ENCODE measurements at places on chromosomes 2 and 18. TPM values are rescaled to one million over a fixed set of nuclear protein-coding genes. Genes with fewer than 3 reads are reported as not detected.

DNA sequence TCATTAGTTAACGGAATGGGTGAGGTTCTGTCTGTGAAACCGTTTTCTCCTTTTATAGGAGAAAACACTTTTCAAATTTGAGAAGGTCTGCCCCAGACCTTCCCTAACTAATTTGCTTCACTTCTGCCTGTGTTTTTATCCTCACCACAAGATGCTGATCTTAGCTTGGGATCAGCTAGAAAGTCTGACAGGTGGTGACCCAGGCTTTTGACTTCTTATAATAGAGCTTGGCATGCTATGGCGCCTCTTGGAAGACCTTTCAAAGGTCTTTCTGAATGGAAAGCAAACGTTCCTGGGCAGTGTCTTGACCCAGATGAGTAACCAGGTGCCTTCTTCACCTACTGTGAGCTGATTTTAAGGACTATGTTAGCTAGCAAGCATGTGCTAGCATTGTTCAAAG, 91.4 kb downstream of the LYPD6 start:
- no peaks in the 10 kb centered on the region for H3K36me3 ChIP-seq
- no peak overlapping the region for H3K4me3 ChIP-seq
- DNase-seq = no peak
- H3K27me3 ChIP-seq = no peaks in the 10 kb centered on the region

DNA sequence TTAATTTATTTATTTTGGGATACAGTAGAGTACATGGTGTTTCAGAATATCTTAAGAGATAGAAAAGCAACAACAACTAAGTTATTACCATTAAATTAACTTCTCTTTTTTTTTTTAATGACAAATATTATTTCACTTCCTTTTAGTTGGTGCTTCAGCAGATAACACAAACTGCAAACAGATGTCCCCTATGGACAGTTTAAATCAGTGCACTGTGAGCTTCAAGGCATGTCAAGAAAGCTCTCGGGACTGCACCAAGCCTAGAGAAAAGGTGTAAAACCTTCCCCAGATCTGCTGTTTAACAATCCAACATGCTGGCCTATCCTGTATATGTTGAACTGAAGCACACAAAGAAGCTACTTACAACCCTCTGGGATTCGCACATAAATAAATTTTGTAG, 122.7 kb downstream of the TCF4 start:
- H3K4me3 ChIP-seq = no peak overlapping the region
- peaks cover 3% of the 10 kb centered on the region for H3K36me3 ChIP-seq
- H3K27me3 ChIP-seq = no peaks in the 10 kb centered on the region
- no peak overlapping the region for H3K27ac ChIP-seq
- no peak for DNase-seq

- no peaks in the 10 kb centered on the region for H3K27me3 ChIP-seq
- H3K4me1 ChIP-seq = peaks cover 22% of the 10 kb centered on the region
- H3K4me3 ChIP-seq = no peak overlapping the region
- DNase-seq = no peak
Observed at GRCh38 chr2:65027616-65028244, 28.5 kb upstream of the CEP68 start.

Gene DSC2
- 11.8 TPM for total RNA-seq

DNA sequence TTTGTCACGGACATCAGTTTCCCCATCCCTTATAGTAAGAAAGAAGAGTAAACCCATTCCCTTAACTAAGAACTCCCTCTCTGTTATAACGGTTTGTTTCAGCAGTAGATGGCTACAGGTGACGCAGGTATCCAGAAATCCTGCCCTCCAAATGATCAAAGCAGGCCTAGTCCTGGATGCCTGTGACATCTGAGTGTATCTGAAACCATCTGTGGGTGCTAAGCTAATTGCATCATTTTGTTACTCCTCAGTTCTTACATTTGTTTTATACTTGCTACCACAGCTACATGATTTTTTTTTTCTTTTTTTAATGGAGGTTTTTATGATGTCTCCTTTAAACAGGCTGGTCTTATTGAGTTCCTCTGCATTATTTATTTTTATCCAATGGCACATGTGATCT, 55.1 kb downstream of the AAK1 start:
- no peak overlapping the region for H3K4me3 ChIP-seq
- H3K4me1 ChIP-seq = peaks cover 33% of the 10 kb centered on the region
- H3K36me3 ChIP-seq = no peaks in the 10 kb centered on the region
- H3K27me3 ChIP-seq = no peaks in the 10 kb centered on the region

GRCh38 chr2:3644246-3644525, 13.8 kb upstream of the ALLC start:
- DNase-seq = no peak
- no peaks in the 10 kb centered on the region for H3K36me3 ChIP-seq
- no peak overlapping the region for H3K27ac ChIP-seq

- peaks cover 7% of the 10 kb centered on the region for H3K27me3 ChIP-seq
- H3K4me1 ChIP-seq = no peaks in the 10 kb centered on the region
- DNase-seq = no peak
Observed at GRCh38 chr2:46067501-46068305, 229.5 kb upstream of the EPAS1 start.
